Cerebellum (tissue), 4 donors: ENCODE measurements at places on chromosomes 7 and 10. TPM values are rescaled to one million over a fixed set of nuclear protein-coding genes. Genes with fewer than 3 reads are reported as not detected.

GBX1 gene
- not detected for total RNA-seq

ZPBP gene
- not detected for total RNA-seq

LIPJ gene
- 1.00 TPM for total RNA-seq

GPR85 gene
- total RNA-seq: 58.8 TPM

LRIT1 gene
- total RNA-seq: not detected

PTN gene
- total RNA-seq: 482 TPM

CYP2C8 gene
- total RNA-seq: 5.3 TPM

DKK1 gene
- total RNA-seq: 2.0 TPM
